ENCODE measurements at places on chromosomes 6 and 20.
A peak's percentile ranks its signal among the peaks of the same experiment; 100 is the strongest.

- no peak for DNase-seq
Observed at GRCh38 chr20:50385733-50386640, 124.2 kb upstream of the PTPN1 start.

DNA sequence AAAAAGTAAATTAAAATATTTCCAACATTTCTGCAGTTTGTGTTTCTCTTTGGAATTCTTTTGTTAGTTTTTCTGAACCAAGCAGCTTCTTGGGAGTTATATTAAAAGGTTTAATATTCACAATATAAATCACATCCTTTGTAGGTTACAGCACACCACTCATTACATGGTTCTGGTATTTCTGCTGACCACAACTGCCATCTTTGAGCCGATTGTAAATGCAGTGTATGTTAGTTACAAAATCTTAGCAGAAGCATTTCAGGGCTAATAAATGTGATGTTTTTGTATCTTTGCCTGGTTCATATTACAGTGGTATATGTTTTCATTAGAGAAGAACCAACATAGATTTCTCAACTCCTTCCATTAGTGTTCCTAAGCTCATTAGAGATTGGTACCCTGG is 19.1 kb upstream of the TSHZ2 start:
- DNase-seq, result no peak

DNA sequence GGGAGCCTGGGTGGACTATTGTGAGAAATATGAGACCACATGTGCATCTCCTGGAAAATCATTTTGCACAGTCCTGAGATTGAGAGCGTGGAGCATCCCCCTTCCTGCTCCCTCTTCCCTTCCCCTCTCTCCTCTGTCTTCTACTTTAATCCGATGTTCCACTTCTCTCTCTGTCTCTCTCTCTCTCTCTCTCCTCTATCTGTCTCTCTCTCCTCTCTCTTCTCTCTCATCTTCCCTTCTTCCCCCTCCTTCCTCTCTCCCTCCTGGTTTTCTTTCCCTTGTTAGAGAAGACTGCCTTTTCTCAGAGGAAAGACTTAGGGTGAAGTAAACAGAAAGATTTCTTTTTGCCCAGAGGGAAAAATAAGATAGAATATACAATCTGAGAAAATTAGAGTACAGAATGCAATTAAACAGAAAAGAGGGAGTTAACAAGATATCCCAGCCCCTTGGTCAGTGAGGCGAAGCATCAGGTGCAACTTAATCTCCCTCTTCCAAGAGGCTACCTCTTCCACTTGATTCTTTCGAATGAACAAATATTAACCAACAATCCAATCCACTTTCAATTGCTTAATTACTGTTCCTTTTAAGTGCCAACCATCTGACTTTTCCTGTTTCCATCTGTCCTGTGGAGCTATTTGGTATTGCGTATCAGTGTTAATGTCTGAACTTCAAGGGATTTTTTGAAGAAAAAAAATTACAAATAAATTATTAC is 14.6 kb downstream of the KHDC1 start:
- no peak for DNase-seq

DNA sequence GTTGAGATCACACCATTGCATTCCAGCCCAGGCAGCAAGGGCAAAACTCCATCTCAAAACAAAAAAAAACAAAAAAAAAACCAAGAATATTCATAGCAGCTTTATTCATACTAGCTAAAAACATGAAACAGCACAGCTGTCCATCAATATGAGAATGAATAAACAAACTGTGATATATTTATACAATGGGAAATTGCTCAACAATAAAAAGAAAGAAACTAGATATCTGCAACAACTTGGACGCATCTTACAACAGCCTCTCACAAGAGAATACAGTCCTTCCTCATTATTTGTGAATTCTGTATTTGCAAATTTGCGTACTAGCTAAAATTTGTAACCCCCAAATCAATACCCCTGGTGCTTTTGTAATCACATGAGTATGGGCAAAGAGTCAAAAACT is 28.2 kb upstream of the SPAG4 start:
- no peak for DNase-seq

- DNase-seq, result no peak
Observed at GRCh38 chr6:2980465-2980855, 9.1 kb upstream of the SERPINB6 start.

- DNase-seq, result no peak
Observed at GRCh38 chr6:25401711-25402110, 122.5 kb downstream of the CARMIL1 start.

GRCh38 chr6:154196333-154196885 is 157.4 kb downstream of the OPRM1 start:
- DNase-seq, result no peak

GRCh38 chr20:60266177-60266823 is 308.1 kb downstream of the CDH26 start:
- no peak for DNase-seq

- peak; percentile 74 for DNase-seq
Observed at GRCh38 chr20:62136283-62137091, 6.7 kb downstream of the PSMA7 start.

DNA sequence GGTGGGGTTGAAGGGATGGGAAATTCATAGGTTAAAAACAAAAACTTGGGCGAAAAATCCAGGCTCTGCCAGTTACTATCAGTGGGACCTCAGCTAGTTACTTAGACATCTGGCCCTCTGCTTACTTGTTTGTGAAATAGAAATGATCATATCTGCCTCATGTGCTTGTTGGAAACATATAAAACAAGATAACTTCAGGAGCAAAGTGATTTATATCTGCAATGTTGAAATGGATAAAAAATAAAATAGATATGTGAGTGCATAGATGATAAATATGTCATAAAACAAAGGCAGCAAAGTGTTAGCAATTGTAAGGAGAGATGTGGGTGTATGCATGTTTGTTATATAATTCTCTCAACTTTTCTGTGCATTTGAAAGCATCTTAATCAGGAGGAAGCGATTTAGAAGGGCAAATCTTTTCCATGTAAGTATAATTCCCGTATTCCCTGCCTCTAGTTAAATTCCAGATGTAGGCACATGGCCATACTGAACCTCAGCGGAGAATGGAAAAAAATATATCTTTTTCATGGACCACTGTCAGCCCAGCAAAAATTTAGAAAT is 579.0 kb upstream of the FLRT3 start:
- no peak for DNase-seq

DNA sequence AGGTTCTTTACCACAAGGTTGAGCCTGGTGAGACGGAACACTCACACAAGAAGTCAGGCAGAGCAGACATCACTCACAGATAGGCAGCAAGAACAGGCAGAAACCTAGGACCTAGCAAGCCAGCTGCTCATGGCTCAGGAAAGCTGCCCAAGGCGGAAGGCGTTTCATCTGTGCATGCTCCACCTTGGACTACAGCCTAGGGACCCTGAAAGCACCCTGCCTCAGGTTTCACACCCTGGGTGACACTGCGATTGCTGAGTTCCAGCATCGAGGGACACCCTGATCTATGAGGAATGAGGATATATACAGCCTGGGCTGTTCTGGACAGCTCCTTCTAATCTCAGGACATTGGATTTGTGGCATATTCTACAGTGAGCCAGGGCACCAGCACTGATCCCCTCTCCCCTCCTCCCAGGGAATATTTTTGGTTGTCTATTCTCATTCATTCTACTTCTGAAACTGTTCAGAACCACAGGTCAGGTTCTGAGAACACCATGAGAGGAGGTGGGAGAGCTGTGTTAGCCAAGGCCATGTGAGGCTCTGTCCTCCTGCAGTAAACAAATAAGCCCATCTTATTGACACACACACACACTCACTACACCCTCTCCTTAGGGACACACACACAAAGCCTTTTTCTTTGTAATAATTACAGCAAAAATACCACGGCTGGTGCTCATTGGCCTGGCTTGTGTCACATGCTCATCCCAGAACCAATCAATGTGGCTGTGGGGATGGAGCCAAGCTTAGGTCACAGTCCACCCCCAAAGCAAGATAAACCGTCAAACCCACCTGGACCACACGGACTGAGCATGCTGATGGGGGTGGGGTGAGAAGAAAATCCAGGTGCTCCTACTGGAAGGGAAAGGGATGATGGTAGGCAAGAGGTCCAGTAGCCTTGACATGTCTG is 26.3 kb upstream of the PMEPA1 start:
- DNase-seq, result no peak

GRCh38 chr6:80250391-80250997 is 144.0 kb downstream of the BCKDHB start:
- no peak for DNase-seq

- peak; percentile 18 for DNase-seq
Observed at GRCh38 chr6:30007132-30007764, 53.8 kb upstream of the POLR1H start.

DNA sequence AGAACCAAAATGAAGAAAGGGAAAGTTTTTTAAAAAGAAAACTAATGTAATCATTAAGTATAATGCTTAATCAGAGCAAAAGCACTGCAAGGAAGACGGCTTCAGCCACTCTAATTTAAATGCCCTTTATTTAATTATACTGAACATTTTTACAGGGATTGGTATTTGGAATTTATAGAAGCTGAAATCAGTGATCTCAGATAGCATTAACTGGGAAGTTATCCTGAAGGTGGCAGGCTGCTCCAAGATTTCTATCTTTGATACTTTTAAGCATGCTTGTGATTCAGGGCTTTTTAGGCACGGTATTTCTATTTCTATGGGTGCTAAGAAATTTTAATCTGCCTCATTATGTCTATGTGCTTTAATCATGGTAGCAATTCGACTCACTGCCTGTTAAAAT is 1.3 kb upstream of the NDUFAF4 start:
- no peak for DNase-seq

GRCh38 chr6:30511169-30511546 is 21.8 kb downstream of the HLA-E start:
- no peak for DNase-seq

DNA sequence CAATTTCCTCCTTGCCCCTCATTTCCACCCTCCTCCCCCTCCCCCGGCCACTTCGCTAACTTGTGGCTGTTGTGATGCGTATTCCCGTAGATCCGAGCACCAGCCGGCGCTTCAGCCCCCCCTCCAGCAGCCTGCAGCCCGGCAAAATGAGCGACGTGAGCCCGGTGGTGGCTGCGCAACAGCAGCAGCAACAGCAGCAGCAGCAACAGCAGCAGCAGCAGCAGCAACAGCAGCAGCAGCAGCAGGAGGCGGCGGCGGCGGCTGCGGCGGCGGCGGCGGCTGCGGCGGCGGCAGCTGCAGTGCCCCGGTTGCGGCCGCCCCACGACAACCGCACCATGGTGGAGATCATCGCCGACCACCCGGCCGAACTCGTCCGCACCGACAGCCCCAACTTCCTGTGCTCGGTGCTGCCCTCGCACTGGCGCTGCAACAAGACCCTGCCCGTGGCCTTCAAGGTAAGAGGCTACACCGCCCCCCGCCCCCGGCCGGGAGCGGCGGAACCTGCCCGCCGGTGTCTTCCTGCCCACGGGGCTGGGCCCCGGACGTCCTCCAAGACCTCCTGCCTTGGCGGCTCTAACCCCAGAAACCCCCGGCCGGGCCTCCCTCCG is 44.9 kb upstream of the SUPT3H start:
- peak; percentile 48 for DNase-seq

DNA sequence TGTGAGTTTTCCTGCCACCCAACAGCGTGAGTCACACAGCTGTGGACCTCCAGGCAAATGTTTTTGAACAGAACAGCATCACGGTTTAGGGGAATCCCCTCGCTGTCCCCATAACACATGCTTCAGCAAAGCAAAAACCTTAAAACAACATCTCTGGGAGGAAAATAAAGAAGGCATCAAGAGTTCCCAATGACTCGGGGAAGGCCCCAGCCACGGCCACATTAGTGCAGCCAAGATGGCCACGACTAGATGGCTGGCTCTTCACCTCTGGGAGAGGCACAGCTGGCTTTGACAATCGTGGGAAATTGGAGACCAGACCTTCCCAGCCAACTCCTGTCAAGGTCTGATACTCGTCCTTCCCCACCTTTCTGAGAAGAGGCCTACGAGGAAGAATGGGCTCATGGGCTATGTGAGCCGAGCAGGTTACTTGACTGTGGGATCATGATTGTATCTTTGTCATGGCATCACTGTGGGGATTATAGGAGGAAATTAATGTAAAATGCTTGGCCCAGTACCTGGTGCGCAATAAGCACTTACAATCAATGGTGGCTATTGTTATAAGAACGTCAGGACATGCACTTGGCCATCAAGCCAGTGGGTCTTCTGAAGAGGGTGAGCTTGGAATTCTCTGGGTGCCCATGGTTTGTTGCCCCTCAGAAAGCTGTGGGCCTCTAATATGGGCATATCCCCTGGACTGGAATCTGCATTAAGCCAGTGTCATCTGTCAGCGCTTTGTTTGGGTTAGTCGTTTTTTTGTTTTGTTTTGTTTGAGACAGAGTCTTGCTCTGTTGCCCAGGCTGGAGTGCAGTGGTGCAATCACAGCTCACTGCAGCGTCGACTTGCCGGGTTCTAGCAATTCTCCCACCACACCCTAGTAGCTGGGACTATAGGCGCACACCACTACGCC is 43.6 kb downstream of the FGD2 start:
- DNase-seq, result peak; percentile 79

- DNase-seq, result no peak
Observed at GRCh38 chr6:31701666-31702404, 1.3 kb downstream of the ABHD16A start.

- no peak for DNase-seq
Observed at GRCh38 chr20:32556312-32557184, 28.6 kb downstream of the NOL4L start.

- DNase-seq, result no peak
Observed at GRCh38 chr6:5102267-5102970, 17.3 kb downstream of the PPP1R3G start.

DNA sequence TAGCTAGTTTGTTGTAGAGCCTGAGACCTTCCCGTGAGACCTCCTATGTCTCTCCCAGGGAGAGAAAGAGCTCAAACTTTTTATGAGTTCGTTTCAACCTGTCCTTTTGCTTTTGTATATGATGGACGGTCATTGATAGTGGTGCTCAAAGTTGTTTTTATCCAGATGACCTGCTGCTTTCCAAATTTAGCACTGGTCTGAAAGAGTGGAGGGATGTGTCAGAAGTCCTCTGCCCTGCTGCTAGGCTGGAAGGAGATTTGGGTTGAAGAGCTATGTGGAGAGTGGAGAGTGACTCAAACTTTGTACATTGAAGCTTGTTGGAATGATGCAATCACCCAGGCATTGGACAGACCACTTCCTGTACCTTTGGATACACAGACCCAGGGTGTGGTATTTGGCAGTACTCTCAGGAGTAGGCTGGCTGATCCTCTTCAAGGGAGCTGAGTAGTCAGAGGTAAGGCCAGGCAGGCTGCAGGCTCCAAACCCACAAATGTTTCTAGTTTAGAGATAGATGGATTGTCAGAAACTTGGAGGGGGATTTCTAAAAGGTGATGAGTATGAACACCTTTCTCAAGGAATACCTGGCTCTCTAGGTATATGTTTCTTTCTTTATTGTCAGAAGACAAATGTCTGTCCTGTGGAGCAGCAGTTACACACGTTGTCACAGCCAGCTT is 49.4 kb upstream of the RREB1 start:
- no peak for DNase-seq

DNA sequence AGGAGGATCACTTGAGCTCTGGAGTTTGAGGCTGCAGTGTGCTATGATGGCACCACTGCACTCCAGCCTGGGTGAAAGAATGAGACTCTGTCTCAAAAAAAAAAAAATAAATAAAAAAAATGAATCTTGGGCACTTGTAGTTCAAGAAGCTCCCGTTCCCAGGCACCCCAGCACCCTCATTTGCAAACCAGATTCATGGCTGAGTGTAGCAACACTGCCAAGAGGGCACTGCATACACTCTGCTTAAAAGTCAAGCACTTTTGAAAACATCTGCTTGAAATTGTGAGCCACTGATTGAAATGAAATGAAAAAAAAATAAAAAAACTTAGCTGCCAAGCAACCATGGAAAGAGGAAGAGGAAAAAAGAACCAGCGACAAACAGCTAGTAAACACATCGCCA is 124.7 kb upstream of the SASH1 start:
- DNase-seq, result no peak

All from activated naive CD4-positive, alpha-beta T cell treated with anti-CD3 and anti-CD28 coated beads, Interleukin-2, amount 50 U/mL, for 16 hours (primary cell).